RWPE1 (cell line): ENCODE measurements at places on chromosomes 3 and 15.

DNA sequence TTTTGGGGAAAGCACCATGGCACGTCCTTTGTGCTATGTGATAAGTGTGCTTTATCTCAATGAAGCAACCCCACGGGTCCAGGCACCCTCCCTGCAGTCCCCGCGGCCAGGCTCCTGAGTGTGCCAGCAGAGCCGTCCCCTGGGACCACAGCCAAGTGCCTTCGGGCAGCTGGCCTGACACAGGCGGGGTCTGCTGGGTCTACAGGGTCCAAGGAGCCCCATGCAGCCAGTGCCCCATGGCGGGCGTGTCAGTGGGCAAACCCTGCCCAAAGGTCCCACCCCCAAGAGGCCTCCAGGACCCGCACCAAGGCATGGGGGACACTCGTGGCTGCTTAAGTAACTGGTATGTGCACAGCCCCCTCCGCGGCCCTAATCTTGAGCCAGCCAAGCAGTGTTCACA is 35.3 kb downstream of the KLHL25 start:
- no peak for DNase-seq

GRCh38 chr15:56984681-56985481 is 66.4 kb downstream of the TCF12 start:
- no peak for DNase-seq

- DNase-seq = no peak
Measured at GRCh38 chr3:41652931-41653330, 309.0 kb downstream of the ULK4 start.

- DNase-seq = peak; percentile 87
Measured at GRCh38 chr3:71069797-71070196, 513.7 kb downstream of the FOXP1 start.
